Stimulated activated CD4-positive, alpha-beta T cell treated with anti-CD3 and anti-CD28 coated beads, Interleukin-15, amount 100 ng/mL, for 1 hour (primary cell): ENCODE measurements at places on chromosomes 1 and 21.

DNA sequence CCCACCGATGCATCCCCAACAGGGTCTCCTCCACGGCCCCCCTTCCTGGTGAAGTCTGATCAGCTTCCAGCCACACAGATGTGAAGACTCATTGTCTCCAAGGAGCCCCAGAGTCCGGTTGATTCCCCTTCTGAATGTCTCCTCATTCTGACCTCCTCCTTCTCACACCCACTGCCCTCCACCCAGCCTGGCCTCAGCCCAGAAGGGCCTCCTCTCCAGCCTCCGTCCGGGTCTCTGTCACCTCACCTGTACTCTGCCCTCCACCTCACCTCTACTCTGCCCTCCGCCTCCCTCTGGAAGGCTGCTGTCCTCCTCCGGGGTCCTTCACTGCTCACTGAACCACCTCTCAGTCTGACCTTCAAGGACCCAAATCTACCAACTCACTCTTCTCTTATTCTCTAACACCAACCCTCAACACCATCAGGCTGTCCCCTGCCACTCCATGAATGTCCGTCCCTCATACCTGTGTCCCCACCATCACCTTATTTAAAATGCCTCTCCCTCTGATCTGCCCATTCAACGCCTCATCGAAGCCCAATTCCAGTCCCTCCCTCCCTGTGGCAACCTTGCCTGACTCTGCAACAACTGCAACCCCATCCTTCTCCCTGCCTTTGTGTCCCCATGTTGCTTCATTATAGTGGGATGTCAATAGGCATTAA is 201.2 kb downstream of the TOMM20 start:
- no peak for DNase-seq

DNA sequence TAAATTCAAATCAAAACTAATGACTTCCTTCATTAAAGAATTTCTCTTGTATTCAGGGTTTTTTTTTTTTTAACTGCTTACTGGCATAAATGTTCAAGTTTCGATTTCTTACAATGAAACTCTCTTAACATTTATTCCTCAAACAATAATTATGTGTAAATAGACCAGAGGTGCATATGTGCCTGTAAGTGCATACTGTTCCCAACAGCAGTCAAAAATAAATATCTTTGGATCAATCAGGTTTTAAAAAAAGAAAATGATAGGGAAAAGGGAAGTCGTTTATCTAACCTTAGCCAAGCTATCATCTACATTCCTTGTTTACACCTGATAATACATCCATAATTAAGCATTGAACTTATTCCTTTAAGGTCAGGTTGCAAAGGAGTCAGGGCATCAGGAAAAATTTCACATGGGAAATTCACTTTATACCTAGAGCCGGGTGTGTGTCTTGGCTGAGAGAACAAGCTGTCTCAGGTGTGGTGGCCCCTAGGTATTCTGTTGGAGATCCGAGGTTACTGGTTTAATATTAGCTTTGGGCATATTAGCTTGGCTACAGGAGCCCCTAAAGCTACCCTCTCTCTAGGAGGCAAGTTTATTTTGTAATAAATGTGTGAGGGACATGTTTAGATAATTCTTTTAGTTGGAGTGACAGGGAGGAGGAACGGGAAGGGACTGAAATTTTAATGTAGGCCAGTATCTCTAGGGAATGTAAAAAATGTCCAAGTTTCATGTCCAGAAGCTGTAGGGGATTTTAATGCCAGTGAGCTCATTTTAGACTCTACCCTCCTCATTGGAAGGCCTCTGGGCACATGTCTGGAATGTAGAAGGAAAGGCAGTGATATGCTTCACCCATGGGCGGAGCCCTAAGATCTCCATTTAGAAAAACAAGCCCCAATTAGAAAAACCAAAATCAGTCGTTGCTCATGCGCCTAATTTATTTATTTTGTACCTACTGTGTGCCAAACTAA is 327.9 kb upstream of the PROX1 start:
- no peak for DNase-seq

- DNase-seq: no peak
These were observed 198.6 kb upstream of the JUN start for GRCh38 chr1:58982259-58982998.

- DNase-seq: no peak
These were observed 68.1 kb downstream of the RPS6KA1 start for GRCh38 chr1:26597629-26598039.

- DNase-seq: no peak
These were observed 36.1 kb upstream of the ST6GALNAC3 start for GRCh38 chr1:76038287-76039004.

DNA sequence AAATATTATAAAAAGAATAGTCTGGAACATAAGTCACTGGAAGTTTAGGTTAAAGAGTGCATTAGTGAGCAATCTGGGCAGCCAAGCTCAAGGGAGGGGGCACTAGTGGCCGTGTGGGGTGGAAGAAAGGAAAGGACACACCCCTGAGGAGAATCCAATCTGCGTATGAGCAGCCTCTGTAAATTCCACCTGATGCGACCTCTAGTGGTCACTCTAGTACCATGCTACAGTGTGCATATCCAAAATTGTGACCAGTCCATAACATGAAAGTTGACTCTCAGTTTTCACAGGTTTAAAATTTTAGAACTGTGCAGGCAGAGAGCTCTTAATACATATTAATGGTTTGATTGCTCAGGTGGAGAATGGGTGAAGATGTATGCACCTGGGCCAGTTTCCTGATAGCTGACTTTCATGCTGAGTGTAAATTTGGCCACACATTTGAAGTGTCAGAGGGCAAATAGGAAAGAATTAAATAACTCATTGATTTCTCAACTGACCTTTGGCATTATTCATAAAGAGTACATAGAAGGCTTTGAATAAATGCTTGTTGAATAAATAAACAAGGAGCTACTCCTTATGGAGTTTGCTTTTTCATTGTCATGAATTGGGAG is 105.9 kb upstream of the C21orf91 start:
- DNase-seq: no peak

GRCh38 chr1:1219341-1219740 is 5.4 kb upstream of the TNFRSF4 start:
- DNase-seq: peak; percentile 39

DNA sequence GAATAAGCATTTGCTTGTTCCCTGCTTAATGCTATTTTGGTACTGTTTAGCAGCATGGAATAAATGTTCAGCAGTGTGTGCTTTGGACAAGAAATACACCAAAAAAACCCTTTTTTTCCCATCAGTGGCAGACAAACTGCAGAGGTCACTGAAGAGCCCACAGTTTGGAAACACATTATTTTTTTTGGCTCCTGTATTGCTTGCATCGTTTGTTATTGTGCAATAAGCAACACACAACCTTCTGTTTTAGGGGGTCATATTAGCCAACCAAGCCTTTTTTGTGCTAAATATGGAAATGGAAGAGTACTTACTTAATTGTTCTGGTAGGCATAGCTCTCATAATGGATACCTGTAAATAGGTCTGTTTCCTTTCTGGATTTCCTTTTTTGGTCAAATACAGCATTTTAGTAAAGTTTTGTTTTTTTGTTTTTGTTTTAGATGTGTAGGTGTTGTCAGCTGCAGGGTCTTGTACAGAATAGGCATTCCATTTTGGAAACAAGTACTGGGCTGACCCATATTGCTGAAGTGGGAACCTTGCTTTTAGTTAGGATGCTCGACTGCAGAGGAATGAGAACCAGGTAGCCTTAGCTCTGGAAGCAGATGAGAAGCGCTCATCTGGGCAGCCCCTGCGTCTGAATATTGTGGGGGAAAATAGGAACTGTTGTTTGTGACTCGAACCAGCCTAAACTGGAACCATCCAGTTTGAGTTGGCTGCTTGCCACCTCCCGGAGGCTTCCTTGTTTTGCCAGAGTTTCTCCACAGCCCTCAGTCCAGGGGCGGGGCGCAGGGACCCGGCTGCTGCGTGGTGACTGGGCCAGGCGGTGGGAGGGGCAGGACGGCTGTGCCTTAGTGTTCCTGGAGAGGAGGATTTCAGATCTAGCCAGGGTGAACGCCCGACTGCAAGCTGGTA is 38.4 kb downstream of the SPEN start:
- no peak for DNase-seq
